ENCODE measurements at places on chromosomes 5 and 9.

DNA sequence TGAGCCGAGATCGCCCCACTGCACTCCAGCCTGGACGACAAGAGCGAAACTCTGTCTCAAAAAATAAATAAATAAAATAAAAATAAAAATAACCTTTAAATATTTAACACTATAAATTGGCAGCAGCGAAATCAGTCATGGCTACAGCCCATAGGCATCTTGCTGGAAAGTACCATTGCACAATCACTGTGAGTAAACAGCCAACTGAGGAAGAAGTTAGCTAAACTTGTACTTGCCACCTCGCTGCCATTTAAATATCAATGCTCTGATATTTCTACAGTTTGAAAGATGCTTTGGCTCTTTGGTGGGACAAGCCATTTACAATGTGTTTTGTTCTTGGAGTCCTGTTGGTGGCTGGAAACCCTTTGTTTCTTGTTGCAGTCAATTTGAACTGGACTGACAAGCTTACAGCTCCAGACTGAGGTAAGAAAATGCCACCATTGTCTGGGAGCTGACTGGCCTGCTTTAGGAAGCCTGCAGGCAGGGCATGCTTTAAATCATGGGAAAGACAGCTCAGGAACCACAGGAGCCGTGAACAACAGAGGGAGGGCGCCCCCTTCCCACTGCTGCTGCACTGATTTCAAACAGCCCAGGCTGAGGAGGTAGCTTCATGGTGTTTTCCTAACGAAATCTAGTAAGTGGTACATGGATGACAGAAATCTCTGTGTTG, 322.8 kb upstream of the RFX3 start:
- DNase-seq: peak; percentile 43

DNA sequence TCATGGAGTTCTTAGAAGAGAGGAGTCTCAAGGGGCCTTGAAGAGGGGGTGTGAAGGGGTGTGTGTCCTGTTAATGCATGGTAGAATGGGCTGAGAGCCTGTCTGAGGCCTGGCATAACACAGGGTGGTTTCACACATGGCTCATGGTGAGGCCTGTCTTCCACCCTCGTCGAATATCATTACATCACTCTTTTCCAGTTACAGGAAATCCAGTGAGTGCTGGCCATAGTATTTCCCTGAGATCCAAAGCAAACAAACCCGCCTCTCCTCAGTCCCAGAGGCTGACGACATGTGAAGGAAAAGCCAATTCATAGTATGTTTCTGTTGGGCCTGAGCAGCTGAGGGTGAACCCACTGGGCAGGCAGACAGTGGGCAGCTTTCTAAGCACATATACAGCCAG, 159.4 kb upstream of the NR3C1 start:
- no peak for DNase-seq

DNA sequence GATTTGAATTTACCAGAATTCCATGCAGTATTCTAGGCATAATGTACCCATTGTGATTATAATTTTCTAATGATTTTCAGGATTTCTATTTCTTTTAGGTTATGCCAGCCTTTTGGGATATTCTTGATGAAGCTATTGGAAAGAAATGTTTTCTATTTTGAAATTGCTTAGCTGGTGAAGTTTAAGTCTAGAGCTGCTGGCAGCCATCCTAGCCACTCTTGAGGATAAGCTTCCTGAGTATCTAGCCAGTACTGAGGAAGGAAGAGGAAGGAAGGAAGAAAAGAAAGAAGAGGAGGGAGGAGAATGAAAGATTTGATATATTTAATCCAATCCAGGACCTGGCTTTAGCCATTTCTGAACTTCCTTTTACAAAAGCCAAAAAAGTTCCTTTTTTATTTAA, 142.1 kb upstream of the DAB2 start:
- DNase-seq: no peak

DNA sequence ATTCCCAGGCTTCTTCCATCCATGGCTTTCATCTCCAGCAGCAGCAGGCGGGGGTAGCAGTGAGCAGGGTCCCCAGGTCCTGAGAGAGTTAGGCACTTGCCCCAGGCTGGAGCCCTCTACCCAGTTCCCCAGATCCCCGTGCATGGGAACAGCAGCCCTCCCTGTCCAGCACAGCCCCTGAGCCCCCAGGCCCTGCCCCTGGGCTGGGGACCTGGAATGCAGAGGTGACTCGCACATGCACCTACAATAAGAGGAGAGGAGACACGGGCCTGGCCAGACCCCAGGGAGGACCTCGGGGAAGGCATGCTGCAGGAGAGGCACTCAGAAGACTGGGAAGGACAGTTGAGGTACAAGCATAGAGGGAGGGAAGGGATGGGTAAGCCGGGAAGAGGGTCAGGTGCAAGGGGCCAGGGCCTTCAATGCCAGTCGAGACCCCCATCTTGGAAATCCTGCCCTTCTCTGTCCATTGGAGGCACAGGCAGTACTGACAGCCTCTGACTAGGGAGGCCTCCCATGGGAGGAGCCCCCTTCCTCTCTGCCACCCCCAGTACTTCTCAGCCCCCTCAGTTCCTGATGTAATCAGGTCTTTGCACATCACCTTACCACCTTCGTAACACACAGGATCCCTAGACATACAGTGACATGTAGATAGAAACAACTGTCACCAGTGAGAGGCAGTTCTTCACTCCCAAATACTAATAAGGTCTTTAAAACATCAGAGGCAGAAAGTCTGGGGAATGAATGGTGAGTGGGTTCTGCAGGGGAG, 135.3 kb upstream of the LMX1B start:
- DNase-seq: no peak

- DNase-seq: no peak
Measured at GRCh38 chr9:69371001-69371400, 46.0 kb downstream of the ENTREP1 start.

DNA sequence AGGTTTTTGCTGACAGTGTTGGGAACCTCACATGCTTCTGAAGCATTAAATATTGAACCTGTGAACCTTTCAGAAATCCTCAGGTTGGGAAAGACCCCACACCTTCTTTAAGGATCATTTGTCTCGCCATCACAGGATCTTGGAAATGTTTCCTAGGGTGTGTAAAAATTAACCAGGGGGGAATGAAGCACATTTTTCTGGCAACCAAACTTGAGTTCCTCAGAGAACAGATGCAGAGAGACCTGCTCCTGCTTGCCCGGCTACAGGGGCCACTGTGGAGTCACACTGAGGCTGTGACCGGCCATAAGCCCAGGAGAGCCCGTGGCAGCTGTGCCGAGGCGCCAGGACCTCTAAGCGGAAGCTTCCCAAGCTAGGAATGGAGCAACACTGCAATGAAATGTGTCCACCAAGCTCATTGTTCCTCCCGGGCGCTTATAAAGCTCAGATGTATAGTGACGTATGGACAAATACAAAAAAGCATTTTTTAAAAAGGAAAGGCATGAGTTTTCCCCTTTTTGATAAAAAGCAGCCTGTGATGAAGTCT, 7.7 kb downstream of the CXCL14 start:
- no peak for DNase-seq
